ENCODE measurements at places on chromosomes 4 and X.

GRCh38 chr4:134045411-134045810, 156.2 kb downstream of the PABPC4L start:
- DNase-seq = no peak

GRCh38 chrX:30874851-30875250, 14.2 kb downstream of the TAB3 start:
- no peak for DNase-seq

- no peak for DNase-seq
Measured at GRCh38 chrX:16664074-16664473, 14.1 kb downstream of the S100G start.

DNA sequence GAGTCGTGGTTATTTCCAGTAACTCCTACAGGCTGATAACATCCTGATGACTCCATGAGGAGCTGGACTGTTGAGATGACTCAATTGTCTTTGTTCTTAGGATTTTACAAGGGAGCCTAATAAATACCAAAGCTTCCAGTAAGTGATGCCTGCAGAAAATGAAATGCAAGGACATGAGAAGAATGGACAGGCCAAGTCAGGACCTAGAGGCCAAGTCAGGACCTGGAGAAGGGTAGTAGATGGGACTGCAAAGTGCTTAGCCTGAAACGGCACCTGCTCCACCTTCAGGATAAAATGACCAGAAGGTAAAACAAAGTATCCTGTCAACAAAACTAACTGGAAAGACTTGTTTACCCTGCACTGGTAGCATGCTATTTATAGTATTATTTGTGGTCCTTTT, 6.4 kb upstream of the SLC10A6 start:
- DNase-seq = no peak

DNA sequence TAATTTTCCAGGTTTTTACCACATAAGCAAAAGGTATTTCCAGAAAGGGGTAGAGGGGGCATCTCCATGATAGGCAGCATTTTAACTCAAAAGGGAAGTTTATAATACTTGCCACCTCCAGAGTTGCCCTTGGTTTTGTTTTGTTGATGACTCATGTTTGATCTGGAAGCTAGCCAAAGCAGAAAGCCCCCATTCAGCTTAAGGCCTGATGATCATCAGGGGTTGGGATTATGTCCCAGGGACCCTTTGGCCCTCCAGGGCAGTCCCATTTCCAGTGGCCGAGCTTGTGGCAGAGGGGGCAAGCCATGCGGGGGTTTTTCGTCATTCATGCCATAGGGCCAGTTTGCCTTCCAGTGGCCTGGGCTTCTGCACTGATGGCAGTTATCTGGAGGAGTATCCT, 143.0 kb upstream of the PLAC1 start:
- no peak for DNase-seq

DNA sequence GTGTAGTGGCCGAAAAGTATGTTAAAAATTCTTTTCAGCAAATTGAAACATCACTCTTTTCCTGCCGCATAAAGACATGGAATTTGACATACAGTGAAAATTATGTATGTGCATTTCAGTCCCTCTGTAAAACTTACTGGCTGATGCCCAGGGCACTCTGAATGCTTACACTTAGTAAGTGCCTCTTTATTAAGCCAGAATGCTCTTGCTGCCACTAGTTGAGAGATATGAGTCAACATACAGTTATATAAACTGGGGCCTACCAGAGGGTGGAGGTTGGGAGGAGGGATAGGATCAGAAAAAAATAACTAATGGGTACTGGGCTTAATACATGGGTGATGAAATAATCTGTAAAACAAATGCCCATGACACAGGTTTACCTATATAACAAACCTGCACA, 38.1 kb upstream of the TRPC5 start:
- no peak for DNase-seq

- no peak for DNase-seq
Measured at GRCh38 chr4:177975315-177975987, 533.2 kb upstream of the AGA start.

GRCh38 chrX:152656890-152657289, 19.2 kb downstream of the GABRQ start:
- no peak for DNase-seq

DNA sequence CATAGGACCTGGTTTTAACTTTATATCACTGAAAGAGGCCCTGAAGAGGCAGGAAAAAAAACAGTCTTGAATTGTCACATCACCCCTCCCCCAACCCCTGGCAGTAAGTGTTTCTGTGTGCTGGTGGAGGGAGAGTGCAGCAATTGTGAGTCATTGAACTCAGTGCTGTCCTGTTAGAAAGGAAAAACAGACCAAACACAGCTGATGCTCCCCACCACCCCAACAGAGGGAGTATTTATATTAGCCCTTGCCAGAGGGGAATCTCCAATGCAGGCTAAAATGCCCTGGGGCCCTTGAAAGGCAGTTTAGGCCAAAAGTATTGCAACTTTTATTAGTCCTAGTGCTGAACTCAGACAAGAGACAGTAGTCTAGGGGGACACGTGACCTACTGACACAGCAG, 197.8 kb upstream of the AGTR2 start:
- no peak for DNase-seq

DNA sequence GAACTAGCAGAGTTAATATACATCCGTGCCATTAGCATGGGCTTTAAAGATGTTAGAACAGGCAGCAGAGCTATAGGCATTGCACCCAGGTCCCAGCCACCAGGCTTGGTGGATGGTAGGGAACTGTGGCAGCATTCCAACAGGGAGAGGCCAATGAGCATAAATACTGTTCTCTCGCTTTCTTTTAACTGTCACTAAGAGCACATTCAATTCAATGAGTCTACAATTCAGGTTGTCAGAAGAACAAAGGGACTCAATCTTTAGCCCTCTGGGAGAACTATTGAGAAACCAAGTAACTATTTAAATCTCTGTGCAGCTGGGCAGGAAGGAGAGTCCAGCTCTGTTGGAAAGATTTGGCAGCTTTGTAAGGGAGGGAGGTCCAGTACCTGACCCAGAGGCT, 165.6 kb downstream of the CHIC1 start:
- DNase-seq = no peak

DNA sequence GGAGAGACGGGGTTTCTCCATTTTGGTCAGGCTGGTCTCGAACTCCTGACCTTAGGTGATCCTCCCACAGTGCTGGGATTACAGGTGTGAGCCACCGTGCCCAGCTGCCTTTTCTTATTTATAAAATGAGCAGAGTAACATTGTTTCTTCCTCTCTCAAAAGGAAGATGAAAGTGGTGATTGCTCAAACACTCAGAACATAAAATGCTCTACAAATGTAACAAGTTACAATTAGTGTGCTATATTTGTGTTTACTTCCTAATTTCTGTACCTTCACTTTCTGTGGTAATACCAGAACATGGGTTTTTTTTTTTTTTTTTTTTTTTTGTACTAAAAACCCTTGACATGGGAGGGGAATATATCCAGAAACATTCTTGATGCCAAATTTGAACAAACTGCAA, 197.9 kb downstream of the MGST2 start:
- DNase-seq = no peak

DNA sequence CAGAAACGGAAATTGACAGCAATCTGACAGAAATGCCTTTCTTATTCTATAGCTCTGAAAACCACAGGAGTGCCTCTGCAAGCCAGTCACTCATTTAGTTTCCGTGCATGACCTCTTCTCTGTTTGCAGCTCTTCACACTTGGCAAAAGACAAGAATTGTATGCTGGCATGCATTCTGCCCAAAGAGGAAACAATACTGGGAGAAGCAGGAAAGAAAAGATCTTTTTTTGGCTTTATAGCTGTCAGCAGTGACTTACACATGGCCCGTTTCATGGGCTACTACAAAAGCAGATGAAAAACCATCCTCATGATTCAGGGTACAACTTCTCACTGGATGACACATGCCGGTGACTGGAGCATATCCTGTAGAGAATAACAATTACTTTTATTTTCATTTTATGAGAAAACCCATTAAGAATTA, 249.4 kb downstream of the ADAMTS3 start:
- DNase-seq = no peak

DNA sequence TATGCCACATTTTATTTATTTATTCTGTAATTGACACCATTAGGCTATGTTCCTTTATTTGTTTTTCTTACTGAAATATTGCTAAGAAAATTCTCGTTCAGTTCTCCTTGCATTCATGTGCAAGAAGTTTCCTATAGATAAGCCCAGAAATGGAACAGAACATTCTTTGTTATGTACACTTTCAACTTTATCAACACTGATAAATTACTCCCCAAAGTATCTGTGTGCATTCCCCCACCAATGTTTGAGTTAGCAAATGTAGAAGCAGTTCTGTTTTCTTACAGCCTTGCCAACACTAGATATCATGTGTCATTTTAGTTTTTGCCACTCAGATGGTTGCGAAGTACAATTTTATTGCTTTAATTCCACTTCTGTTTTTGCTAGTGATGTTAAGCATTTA, 166.4 kb upstream of the NPY2R start:
- no peak for DNase-seq

DNA sequence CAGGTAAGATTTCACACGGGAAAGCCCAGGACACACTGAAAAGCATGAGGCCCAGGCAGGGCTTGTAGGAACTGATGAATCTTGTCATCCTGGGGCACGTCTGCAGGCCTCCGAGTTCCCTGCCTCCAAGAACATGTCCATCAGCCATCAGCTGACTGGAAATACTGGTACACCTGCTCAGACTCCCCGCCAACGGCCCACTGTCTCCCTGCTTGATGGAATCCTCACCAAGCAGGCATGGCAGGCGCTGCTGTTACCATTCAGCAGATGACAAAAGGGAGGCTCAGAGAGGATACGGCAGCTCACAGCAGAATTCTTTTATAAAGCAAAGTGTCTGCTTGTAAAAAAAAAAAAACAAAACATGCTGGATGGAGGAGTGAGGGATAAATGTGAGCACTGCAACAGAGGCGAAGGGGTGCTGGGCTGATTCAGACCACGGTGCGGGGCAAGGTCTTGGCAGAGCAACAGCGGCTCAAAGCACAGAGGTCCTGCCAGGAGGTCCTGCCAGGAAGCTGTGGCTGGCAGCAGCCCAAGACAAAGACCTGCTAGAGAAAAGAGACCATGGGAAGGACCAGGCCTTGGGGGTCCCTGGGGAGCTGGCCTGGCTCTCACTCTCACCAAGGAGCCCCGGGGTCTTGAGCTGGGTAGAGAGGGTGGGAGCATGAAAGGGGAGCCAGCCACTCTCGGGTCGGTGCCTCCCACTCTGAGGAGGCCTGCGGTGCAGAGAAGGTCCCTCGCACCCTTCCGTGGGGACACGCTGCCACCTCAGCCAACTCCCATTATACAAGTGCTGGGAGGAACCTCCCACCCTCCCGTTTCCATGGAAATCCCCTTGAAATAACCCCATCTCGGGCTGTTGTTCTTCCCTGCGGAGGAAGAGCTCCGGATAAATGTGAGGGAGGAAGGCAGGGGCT, 25.6 kb downstream of the PPP2R2C start:
- DNase-seq = no peak

GRCh38 chrX:1486749-1487361, 34.1 kb upstream of the ASMTL start:
- DNase-seq = no peak

DNA sequence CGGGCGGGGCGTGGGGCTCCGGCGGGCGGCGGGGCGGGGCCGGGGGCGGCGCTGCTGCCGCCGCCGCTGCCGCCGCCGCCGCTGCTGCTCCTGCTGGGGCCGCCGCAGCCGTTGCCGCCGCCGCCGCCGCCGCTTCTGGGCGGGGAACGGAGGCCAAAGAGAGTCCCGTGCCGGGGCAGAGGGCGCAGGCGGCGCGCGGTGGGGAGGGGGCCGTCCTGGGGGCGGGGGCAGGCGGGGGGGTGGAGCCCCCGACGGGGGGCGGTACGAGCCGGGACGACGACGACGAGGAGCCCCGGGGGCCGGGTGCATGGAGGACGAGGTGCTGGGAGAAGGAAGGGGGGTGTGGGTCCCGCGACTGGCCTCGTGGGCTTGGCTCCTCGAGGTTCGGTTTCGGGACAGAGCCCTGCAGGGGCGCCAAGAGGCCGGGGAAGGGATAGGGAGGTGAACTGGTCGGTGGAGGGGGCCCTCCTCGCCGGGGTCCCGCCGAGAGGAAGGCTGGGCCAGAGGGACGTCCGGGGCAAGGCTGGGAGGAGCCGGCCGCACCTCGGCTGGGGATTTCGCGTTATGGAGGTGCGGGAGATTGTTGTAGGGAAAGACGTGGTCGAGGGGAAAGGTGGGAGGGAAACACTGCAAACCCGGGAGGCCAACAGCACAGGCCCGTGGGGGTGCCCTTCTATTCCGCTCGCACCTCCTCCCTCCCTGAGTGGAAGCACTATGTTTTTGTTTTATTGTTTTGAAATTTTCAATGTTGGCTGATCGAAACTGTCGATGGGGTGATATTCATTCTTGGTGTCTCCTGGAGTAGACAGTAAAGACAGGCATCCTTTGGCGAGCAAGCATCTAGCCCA, 1.9 kb downstream of the BCORL1 start:
- DNase-seq = no peak

DNA sequence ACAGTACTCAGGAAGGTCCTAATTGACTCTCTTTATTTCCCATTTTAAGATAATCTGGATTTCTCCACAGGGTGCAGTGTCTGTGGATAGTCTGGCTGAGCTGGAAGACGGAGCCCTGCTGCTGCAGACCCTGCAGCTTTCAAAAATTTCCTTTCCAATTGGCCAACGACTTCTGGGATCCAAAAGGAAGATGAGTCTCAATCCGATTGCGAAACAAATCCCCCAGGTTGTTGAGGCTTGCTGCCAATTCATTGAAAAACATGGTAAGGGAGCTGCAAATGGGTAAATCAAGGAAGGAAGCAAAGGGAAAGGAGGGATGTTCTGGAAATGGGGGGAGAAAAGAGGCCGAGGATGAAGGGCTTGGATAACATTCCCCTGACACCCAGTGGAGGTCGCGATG, 26.0 kb downstream of the ARHGAP36 start:
- no peak for DNase-seq

GRCh38 chr4:7672601-7673000, 237.9 kb upstream of the PSAPL1 start:
- DNase-seq = no peak

- no peak for DNase-seq
Measured at GRCh38 chrX:132568291-132568690, 79.5 kb upstream of the MBNL3 start.

- no peak for DNase-seq
Measured at GRCh38 chr4:177201614-177202013, 108.1 kb upstream of the NEIL3 start.

DNA sequence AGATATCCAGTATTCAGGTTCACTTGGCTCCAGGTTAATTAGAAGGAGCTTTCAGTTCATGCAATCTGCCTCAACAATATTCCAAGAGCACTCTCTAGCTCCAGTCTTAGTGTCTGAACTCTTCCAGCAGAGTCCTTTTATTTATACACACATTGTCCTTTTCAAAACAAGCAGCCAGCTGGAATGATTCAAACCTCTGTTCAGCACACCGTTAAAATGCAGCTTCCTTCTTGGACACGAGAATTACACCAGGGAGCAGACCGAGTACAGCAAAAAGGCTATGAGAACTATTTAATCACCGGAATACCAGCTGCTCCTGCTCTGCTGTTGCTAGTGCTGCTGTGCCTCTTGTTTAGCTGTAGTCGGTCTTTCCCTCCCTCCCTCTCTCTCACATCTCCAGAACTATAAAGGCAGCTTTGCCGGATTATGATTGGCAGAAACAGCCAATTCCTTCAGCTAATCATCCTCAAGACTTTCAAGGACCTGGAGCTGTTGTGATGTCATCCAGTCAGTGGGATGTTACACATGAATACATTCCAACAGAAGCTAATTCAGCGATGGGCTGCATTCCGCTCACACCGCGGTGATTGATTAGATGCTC, at the start of gene NDST4:
NDST4 (minus strand) TSS at position 115 of the 601 bp plus-strand sequence. CDS start 36,584 bp downstream, outside the sequence.
- DNase-seq = no peak

- no peak for DNase-seq
Measured at GRCh38 chr4:56653461-56654237, 27.4 kb downstream of the HOPX start.

Measured in NCI-H2107 (cell line).